ENCODE measurements at places on chromosomes 5 and 9.

- DNase-seq, result no peak
Measured at GRCh38 chr5:144549580-144549979, 378.9 kb downstream of the KCTD16 start.

GRCh38 chr9:115941561-115942315 lies 211.9 kb upstream of the PAPPA start:
- DNase-seq, result no peak

DNA sequence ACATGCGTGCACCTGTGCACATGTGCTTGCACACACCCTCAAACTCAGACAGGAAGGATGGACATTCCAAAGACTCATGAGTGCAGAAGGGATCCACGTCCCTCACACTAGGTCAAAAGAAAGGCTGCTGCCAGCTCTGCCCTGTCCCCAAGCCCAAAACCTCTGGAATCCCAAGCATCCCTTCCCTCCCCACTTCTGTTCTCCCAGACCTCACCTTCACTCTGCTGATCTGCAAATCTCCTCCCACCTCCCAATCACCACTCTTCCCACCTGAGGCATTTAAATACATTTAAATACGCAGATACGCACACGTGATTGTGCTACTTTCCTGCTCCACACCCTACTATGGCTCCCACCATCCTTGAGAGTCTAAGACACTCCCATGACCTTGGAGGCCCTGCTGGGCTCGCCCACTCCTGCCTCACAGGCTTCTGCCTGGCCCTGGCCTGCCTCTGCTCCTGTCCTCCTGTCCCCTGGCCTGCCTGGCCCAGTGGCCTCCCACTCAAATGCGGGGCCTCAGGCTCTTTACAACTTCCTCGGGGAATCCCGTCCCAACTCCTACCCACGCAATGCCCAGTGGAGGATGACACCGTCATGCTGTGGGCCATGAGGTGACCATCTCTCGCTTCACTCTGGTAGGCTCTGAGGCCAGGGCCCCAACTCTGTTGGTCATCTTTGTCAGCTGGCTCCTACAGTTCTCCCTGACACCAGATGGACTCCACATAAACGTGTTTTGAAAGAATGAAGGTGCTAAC lies 478.4 kb upstream of the DAP start:
- DNase-seq, result no peak

- DNase-seq, result no peak
Measured at GRCh38 chr5:34005681-34006080, 2.2 kb downstream of the AMACR start.

GRCh38 chr5:61817472-61818326 lies 485.6 kb downstream of the ZSWIM6 start:
- DNase-seq, result no peak
